ENCODE measurements at places on chromosomes 12 and 14. TPM values are rescaled to one million over a fixed set of nuclear protein-coding genes. Genes with fewer than 3 reads are reported as not detected.

Gene DMAC2L
- polyA plus RNA-seq: 23.7 TPM

DNA sequence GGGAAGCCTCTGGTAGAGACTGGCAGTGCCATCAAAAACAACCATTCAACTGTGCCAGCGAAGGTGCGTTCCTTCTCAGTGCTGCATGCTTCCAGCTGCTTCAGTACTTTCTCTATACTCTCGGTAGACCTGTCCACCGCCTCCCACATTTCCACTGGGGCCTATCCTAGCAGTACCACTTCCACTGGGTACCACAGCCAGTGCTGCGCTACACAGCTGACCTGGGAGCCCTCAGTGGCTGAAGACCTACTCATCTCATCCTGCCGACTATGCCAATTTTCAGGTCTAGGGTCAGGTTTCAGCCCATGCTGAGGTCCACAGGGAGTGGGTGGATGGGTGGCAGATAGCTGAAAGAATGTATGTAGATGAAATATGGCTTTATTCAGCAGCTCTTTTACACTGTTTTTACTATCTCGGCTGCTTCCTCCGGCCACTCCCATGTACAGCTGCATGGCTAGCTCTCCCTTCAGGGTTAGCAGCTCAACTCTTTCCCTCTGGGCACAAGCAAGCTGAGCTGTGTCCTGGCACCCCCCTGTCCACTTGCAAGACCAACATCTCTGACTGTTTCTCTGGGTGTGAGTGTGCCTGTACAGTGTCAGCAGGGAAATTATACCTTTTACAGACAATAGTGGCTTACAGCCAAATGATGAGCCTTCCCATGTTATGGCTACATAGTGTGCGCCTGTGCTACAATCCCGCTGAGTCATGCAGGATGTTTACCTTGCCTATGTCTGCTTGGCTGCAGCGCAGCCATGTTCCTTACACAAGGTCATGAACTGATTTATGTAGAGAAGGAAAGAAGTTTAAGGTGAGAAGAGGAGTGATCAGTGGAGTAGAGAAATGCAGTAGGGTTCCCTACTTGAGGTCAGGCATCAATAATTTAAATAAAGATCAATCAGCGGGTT lies 125.7 kb upstream of the DDHD1 start:
- no peak for DNase-seq

Gene DLGAP5
- polyA plus RNA-seq: 20.9 TPM

Gene RALGAPA1
- polyA plus RNA-seq: 50.5 TPM
